Renal cortical epithelial cell (primary cell): ENCODE measurements at places on chromosomes 3 and 15.

DNA sequence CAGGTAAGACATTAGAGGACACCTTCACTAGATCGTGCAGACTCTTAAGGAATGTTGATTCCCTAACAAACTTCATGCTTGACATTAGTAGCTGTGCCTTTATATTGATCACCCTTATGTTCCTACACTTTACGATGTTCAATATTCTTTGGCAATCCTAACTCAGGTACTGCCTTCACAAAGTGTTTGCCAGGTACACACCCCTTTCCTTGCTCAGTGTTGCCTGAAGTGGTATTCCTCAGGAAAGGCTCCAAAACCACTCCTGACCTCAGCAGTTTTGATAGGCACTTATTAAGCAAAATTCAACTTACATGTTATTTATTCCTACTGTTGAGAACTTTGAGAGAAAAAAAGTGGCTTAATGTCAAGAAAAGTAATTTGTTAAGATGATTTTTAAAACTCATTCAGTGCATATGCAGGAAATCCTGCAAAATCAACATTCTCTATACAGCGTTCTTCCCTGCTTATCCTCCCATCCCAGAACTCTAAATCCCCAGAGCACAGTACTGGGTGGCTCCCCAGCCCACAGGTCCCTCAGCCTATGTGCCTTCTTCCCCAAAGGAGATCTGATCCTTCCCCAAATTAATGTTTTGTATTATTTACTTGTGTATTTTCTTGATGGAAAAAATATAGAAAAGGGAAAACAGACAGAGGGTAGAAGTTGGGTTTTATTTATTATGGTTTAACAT is 260.7 kb downstream of the MECOM start:
- no peak for DNase-seq

GRCh38 chr3:128455786-128456748 is 10.6 kb downstream of the DNAJB8 start:
- no peak for DNase-seq

GRCh38 chr15:90564051-90564450 is 34.3 kb downstream of the CRTC3 start:
- no peak for DNase-seq

DNA sequence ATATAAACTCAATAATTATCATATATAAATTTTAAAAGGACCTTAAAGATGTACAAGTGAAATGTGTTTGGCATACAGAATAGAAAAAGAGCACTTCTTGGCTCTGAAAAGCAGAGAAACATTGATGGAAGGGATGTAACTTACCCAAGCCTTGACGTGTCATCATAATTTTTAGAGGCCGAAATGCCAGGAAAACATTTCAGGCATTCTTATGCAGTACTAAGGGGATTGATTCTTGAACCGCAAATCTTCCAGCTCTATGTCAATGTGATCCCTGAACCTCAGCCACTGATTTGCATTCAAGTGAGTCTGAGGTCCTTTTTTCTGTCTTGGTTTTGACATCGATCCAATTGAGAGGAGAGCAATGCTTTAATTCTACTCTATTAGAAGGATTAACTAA is 97.8 kb downstream of the CLDN1 start:
- DNase-seq: no peak

- peak; percentile 27 for DNase-seq
These were observed 44.8 kb downstream of the CYP11A1 start for GRCh38 chr15:74322558-74323180.

GRCh38 chr3:140188285-140188684 is 253.3 kb downstream of the CLSTN2 start:
- DNase-seq: no peak

- no peak for DNase-seq
These were observed 95.6 kb downstream of the RAD18 start for GRCh38 chr3:8867646-8868045.

DNA sequence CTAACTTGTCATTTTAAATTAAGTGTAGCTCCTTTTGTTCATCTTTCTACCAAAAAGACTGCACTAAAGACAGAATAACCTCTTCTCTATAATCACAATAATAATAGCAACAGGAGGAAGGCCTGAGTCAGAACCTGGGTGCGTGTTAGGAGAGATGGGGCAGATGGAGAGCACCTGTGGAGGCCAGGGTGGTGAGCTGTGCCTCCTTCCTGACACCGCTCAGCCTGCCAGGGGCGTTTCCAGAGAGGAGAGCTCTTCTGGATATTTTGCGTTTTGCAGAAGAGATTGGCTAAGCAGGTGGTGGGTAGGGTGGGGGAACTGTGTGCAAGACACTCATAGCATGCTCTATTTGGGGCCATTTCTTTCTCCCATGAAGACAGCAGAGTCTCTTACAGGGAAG is 83.5 kb downstream of the MEGF11 start:
- no peak for DNase-seq

DNA sequence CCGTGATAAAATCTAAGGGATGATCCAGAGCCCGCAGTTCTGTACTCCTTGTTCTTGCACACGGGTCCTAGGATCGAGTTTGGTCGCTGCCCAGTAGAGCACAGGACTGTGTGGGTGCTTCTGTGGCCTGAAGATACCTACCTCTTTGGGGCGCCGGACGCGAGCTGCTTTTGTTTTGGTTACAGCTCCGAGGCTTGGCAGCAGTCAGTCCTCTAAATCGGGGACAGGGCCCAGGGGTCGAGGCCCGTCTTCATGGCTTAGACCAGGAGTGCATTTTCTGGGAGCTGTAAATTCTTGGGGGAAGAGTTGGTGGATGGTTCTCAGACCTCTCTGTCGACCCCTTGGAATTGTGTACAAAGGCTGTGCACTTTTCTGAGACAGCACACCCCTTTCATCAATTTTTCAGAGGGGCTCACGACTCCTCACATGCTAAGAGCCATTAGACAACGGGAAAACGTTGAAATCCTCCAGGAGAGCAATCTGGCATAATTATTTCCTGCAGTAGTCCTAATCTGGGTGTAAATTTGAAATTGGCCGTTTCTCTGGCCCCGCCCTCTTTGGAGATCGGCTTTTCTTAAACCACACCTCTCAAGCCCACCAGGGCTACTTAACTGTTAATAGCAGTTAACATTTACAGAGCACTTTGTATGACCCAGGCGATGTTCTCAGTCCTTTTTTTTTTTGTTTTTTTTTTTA is 928 bp downstream of the CEP97 start:
- no peak for DNase-seq

- no peak for DNase-seq
These were observed 87.1 kb downstream of the ADAMTS17 start for GRCh38 chr15:100254691-100255090.

DNA sequence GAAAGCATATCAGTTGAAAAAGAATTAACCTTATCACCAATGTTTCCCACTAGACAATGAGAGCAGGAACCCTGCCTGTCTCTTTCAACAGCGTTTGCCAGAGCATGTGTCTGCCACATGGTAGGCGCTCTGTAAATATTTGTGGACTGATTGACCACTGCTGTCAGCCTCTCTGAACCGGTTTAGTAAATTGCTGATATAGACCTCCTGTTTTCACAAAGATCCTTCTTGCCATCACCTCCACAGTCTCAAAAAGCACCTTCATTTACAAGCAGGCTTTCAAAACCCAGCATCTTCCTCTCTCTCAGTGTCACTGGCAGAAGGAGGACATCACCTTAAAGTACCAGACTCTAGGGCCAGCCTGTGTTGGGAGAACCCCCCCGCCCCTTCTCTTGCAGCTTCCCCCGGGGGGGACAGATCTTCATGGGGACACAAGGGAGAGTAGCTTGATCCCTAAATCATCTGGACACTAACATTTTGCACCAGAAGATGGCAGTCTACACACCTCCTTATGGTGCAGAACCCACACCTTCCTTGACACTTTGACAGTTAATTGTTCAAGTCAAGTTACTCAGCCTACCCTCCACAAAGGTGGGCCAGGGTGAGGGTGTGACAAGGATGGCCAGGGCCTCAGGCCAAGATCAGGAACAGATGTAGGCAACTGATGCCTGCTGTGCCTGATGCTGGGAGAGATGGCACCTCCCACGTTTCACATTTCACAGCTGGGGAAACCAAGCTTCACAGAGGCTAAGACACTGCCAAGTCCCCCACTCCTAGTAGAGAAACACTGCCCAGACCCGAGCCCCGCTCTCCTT is 37.8 kb upstream of the USP3 start:
- DNase-seq: peak; percentile 75

DNA sequence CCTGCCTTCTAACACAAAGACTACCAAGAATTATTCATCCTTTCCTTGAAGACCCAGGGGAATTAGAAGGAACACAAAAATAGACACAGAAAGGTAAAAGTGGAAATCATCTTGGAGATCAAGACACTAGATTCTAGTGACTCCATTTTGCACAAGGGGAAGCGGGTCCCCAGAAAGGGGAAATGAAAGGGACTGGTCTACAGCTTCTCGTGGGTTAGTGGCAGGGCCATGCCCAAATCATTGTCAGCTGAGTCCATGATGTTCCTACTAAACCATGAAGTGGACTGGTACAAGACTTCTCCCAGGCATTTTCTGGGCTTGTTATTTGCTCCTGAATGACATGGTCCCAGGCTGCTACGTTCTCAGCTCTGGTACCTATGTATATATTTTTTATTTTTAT is 230.7 kb upstream of the TPRG1 start:
- DNase-seq: no peak

GRCh38 chr3:100274361-100274760 is 13.6 kb downstream of the TBC1D23 start:
- no peak for DNase-seq

GRCh38 chr15:25374143-25374542 is 64.7 kb downstream of the UBE3A start:
- DNase-seq: no peak

DNA sequence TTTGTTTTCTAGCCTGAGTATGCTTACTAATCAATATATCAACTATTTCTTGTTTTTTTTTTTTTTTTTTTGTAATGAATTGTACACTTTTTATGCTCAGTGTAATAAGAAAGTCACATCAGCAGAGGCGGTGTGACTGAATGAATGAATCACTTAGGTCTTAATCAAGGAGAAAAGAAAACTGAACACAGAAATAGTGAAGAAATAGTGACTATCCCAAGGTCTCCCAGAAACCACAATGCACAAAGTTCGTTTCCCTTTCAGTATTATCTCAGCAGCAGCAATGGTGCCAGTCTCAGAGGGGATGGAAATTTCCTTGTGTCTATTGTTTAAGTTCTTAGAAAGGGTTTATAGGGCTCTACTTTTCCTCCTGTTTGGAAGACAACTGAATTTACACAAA is 80.7 kb downstream of the NR1I2 start:
- DNase-seq: no peak

DNA sequence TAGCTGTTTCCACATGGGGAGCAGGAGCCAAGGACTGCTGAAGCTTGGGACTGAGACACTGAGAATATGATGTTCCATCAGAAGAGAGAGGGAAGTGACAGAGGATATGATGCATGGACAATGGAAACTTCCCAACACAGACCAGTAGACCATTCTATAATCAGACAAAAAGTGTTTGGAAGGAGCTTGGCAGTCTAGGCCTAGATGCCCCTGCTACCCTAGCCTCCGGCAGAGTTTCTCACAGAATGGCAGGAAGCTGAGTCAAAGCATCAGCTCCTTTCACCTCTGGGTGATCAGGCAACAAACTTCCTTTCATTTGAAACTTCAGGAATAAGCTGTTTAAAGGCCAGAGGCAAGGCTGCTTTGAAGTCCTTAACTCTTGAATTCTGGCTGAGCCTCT is 222.0 kb downstream of the NEK10 start:
- peak; percentile 26 for DNase-seq

DNA sequence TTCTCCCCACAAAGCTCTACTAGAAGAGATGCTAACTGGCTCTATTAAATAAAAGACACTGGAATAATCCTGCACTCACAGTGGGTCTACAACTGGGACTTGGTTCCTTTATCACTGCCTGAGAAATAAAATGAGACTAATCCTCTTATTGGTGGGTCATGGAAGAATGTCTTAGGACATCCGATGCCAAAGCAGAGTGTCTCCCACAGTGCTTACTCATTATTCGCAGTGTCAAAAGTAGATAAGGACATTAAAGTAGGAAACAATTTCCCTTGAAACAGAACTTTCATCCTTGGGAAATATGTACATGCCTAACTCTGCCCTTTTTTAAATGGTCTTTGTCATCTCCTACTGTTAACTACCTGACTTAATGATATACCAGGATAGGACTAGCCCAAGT is 71.5 kb downstream of the GSK3B start:
- no peak for DNase-seq

DNA sequence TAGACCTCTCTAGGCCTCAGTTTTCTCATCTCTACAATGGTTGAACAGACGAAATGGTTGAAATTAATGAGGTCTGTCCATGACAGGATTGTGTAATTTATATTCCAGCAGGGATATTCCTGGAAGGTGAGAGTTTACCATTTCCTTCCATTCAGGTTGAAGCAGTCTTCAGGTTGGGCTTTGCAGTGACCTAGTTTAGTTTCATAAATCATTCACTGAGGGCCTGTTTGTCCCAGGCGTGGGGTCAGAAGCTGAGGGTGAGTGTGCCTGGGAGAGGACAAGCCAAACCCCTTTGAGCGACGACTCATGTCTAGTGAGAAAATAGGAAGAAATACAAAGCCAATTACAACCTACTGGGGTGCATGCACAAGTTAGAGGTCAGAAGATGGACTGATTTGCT is 57.2 kb upstream of the CACNA2D3 start:
- peak; percentile 96 for DNase-seq

GRCh38 chr3:193248848-193249468 is 7.9 kb downstream of the PLAAT1 start:
- no peak for DNase-seq

- DNase-seq: peak; percentile 91
These were observed 125.1 kb downstream of the SHQ1 start for GRCh38 chr3:72722930-72723726.

DNA sequence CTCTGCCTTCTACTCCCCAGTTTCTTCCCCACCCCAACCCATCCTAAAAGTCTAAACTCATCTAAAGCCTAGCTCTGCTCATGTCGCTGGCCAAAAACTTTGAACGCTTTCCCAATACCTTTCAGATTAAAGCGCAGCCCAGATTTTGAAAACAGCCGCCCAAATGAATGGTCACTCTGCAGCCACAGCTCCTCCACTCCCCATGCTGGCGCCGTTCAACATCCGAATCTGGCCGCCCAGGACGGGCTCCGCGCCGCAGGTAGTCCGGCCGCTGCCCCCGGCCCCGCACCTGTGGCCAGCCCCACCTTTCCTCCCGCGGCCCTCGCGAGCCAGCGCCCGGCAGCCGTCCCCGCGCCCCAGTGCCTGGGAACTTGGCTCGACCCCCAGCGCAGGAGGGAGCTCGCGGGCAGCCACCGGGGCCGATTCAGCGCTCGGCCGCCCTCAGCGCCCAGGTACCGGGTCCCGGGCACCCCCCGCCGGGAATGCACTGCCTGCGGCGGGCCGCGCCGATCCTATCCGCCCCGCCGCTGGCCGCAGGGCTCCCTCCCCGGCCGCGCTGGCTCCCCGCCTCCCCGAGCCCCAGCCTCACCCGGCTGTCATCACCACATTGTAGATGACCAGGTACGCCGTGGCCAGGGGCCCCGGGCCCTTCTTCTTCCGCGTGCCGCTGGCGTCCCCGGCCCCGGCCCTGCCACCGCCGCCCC is 417 bp downstream of the HACD2 start:
- no peak for DNase-seq

DNA sequence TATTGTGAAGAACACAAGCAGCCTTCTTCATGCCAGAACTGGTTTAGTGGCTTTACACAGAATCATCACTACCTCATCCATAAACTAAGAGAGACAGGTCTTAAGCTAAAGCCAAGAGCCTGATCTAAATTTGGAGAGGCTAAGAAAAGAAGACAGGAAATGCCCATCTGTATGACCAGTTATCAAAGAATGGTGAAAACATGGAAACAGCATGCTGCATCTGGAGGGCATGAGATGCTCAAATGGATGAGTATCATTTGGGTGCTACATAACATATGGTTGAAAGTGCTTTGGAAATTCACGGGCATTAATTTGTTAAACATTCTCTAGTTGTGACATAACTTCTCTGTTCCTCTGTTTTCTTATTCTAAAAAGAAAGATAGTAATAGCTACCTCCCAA is 112.5 kb downstream of the CPNE4 start:
- no peak for DNase-seq

GRCh38 chr3:9916734-9917680 is at the start of gene IL17RC:
TSS of gene IL17RC (plus strand) at chr3:9917098. CDS start at chr3:9917316, 218 bp downstream.
- peak; percentile 79 for DNase-seq
